Iris pigment epithelial cell (primary cell): ENCODE measurements at places on chromosomes 7 and 10.

GRCh38 chr7:151115121-151115835, 29.0 kb downstream of the AGAP3 start:
- DNase-seq, result peak; percentile 46

DNA sequence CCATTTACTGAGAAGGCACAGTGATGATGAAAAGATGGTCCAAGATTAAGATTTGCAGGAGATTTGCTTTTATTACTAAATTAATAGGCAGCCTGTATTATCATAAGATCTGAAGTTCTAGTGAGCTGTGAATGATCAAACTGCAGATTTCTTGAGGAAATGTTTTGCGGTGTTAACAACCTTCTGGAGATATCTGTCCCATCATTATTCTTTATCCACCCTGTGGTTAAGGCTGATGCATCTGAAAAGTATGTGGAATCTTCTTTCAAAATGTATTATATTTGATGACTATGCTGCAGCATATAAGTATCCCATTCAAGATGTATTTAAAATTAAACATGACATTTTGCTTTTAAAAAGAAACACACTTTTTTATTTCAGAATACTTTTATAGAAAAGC, 150.3 kb downstream of the POLR1F start:
- peak; percentile 93 for DNase-seq

GRCh38 chr7:105982388-105982787, 19.3 kb downstream of the CDHR3 start:
- DNase-seq, result no peak

- DNase-seq, result no peak
Observed at GRCh38 chr7:146943483-146943882, 826.9 kb downstream of the CNTNAP2 start.

DNA sequence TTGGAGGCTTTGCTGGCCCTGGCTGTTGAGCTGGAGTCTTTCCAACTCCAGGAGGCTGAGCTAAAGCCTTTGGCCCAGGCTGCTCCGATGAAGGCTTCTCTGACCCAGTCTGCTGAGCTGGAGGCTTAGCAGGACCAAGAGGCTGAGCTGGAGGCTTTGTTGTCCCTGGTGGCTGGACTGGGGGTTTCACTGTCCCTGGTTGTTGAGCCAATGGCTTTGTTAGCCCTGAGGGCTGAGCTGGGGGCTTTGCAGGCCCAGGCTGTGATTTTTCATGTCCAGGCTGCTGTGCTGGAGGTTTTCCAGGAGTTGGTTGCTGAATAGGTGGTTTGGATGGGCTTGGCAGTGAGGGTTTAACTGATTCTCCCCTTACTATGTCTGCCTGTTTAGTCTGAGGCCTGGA, 7.3 kb downstream of the PCLO start:
- no peak for DNase-seq

DNA sequence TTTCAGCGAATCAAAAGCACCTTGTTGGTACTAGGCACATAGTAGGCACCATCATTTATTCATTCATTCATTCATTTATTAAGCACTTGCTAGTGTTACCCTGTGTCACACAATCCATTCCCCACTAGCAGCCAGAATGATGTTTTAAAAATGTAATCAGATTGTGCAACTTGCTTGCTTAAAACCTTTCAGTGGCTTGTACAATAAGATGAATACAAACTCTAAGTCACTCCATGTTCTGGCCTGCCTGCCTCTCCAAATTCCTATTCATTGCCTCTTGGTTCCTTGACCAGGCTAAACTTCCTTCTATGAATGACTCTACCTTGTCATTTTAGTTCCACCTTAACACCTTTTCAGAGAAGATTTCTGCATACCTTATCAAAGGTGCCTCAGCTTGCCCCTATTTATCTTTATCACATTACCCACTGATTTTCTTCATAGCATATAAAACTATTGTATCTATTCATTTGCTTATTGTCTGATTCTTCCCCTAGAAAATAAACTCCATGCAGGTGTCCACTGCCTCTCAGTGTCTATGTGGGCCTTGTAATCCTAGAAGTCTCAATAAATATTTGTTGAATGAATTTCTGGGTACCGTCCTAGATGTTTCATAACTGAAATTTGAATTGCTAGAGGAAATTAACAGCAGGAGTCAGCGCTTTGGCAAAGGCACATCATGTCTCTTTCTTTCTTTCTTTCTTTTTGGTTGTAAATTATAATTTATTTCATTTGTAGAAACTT, 169.5 kb downstream of the TMEM26 start:
- peak; percentile 24 for DNase-seq

DNA sequence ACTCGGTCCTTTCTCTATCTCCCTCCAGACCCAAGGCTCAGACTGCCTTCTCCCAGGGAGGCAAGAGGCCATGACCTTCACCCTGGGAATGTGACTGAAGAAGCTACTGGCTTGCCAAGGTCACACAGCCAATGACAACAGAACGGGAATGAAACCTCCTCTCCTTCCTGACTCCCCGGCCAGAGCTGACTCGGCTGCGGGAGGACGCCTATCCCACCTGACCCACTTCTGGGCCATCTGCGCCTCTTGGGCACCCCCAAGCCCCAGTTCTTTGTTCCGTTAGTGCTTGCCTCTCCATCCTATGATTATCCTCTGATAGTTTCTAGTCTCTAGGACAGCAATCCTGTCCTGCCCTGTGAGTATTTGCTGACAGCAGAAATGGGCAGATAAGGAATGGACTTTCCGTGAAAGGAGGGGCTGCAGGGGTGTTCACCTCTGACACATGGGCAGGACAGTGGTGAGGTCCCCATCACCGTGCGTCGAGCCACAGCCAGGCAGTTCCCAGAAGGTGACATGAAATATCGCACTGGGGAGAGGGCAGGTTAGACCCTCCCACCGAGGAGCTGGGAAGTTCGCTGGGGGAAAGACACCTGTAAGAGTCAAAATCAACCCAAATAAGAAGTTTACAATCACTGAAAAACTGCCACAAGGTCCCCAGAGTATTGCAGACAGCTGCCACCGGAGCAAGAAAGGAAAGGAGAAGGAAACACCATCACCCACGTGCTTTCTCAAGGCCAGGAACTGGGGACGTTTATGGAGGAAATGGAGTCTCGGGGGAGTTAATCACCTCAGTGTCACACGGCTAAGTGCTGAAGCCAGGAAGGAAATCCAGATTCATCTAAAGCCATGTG, 63.0 kb downstream of the INSIG1 start:
- DNase-seq, result no peak

DNA sequence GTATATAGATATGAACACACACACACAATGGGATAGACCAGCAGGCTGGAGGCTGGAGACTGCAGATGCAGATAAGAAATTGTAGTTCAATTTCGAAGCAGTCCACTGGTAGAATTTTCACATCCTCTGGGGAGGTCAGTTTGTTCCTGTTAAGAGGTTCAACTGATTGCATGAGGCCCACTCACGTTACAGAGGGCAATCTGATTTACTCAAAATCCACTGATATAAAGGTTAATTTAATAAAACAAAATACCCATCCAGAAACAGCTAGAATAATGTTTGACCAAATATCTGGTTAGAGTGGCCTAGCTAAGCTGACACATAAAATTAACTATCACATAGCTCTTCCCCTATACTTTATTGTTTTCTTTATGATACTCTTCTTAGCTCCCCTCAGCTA, 162.9 kb upstream of the SMIM30 start:
- no peak for DNase-seq

DNA sequence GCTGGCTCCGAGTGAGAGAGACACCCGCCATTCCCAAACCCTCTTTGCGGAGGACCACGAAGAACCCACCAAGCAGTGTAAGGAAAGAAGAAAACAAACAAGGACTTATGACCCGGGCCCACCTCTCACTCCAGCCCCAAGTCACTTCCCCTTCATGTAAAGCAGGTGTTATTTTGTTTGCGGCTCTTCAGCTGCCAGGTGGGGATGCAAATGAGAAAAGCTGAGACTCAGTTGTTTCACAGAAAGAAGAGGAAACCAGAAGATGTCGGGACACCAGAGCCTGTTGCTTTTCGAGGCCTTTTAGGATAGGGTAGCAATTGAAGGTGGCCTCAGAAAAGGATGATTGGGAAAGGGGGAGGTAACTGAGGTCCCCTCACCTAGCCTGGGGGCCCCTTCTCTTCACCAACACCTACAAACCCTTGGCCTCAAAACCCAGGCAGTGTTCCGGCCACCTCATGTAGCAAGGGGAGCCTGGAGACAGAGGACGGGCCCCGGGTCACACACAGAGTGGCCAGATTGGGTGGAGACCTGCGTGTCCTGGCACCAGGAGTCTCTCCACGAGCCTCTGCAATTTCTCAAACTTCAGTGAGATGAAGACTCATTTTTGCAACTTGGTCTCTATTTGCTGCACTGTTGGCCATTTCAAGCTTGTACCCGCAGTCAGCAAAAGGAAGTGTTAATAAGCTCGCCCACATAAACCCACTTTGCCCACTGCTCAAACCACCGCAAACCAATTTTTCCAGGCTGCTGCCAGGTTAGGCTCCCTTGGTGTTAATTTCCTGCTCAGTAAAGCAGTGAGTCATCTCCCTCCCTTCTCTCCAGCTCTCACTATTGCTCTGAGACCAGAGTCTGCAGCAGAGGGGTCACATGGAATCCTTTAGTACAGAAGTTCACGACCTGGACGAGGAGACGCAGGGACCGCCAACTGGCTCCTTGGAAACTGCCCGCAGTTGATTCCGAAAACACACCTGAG, 45.5 kb downstream of the AOC1 start:
- DNase-seq, result no peak

- DNase-seq, result peak; percentile 23
Observed at GRCh38 chr7:30869794-30870611, 41.6 kb upstream of the AQP1 start.

GRCh38 chr10:22427101-22427500, 81.8 kb downstream of the SPAG6 start:
- peak; percentile 75 for DNase-seq

DNA sequence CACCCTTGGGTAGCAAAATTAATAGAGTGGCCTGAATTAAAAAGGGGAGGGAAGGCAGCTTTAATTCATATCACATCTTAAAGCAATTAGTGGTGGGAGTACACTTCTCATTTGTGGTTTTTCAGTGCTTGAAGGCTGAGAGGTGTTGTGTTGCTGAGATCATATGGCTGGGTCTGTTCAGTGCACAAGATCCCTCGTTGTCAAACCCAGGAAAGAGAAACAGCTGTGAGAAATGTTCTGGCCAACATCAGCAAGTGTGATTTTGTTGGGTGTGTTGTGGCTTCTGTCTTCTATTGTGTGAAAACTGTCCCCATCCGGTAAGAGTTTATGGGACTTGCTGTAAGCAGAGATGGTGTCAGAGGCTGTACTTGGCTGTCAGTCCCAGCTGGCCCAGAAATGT, 197.9 kb upstream of the BMPER start:
- DNase-seq, result no peak

DNA sequence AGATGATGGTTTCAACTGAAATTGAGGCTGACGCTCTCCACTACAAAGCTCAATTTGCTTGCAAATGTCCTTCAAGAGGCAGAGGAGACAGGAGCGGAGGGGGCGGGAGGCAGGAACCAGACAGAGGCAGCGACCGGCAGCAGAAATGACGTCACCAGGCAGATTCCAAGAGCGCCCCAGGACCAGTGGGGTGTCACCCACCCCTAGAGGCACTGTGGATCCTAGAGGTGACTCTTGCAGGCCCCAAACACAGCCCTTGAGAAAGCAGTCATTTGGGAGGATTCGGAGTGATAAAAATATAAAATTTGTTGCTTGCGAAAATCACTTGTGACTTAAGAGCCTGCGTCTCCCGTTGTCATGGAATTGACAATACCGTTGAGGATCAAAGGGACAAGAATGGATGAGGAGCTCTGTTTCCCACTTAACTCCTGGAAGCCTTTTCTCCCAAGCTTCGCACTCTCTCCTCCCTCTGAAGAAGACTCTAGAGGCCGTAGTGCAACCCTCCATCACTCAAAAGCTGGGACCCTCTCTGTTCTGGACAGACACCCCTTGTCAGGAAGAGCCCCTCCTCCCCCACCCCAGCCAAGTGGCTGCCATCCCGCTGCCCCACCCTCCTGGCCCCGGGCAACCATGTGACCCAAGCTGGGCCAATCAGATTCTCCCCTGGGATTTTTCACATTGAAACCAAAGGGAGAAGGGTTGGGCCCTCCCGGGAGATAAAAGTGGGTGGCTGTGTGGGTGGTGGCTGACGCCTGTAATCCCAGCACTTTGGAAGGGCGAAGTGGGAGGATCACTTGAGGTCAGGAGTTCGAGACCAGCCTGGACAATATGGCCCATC, 16.3 kb upstream of the SLC29A4 start:
- no peak for DNase-seq

- peak; percentile 94 for DNase-seq
Observed at GRCh38 chr7:130943336-130943901, 209.4 kb upstream of the KLF14 start.

DNA sequence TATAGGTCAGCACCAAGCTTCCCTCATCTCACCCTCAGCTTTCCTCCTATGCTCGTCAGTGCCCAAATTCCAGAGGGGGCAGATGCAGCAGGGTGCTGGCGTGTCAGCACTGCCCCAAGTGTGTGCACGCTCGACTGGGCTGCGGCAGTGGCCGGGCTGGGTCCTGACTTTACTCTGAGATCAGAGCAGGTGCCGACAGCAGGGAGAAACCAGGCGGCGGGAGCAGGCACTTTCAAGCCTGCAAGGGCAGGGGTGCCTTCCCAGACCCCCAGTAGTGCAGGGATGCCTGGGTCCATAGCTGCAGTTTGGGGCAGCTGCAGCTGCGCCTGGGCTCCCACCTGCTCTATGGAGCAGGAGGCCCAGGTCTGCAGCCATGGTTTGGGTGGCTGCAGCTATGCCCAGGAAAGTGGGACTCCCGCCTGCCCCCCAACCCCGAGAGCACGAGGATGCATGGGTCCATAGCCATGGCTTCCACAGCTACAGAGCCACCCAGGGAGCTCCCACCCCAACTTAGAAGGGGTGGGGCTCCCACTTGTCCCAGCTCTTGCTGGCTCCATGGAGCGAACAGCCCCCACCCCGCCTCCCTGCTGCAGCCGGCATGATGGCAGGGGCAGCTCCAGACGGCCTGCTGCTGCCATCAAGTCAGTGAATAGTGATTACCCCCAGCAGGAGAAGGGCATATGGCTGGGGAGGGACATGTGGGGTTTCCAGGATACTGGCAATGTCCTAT, 199.2 kb upstream of the KMT2E start:
- DNase-seq, result no peak

DNA sequence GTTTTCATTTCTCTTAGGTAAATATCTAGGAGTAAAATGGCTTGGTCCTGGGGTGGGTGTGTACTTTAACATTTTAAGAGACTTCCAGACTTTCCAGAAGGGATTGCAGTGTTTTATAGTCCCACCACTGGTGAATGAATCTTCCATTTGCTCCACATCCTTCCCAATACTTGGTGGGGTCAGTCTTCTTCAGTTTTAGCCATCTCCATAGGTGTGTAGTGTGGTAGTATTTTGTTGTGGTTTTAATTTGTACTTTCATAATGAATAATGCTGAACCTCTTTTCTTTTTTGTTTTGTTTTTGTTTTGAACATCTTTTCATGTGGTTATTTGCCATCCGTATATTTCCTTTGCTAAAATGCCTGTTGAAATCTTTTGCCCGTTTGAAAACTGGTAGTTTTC, 86.4 kb downstream of the ANKRD61 start:
- no peak for DNase-seq

GRCh38 chr10:49596493-49596809, 13.7 kb upstream of the SLC18A3 start:
- DNase-seq, result no peak
